ENCODE measurements at places on chromosomes 5 and 9. TPM values are rescaled to one million over a fixed set of nuclear protein-coding genes. Genes with fewer than 3 reads are reported as not detected.

The NRG2 gene
- 0.12 TPM for total RNA-seq

The WDR38 gene
- not detected for total RNA-seq

The RLN1 gene
- total RNA-seq = 3.7 TPM

The ADAMTS2 gene
- 212 TPM for total RNA-seq

Measured in pericardium fibroblast (primary cell).